Astrocyte (in vitro differentiated cells and primary cell): ENCODE measurements at places on chromosomes 2 and 18. TPM values are rescaled to one million over a fixed set of nuclear protein-coding genes. Genes with fewer than 3 reads are reported as not detected.

- DNase-seq, result no peak
These were observed 9.4 kb downstream of the BCL11A start for GRCh38 chr2:60544062-60544461.

DNA sequence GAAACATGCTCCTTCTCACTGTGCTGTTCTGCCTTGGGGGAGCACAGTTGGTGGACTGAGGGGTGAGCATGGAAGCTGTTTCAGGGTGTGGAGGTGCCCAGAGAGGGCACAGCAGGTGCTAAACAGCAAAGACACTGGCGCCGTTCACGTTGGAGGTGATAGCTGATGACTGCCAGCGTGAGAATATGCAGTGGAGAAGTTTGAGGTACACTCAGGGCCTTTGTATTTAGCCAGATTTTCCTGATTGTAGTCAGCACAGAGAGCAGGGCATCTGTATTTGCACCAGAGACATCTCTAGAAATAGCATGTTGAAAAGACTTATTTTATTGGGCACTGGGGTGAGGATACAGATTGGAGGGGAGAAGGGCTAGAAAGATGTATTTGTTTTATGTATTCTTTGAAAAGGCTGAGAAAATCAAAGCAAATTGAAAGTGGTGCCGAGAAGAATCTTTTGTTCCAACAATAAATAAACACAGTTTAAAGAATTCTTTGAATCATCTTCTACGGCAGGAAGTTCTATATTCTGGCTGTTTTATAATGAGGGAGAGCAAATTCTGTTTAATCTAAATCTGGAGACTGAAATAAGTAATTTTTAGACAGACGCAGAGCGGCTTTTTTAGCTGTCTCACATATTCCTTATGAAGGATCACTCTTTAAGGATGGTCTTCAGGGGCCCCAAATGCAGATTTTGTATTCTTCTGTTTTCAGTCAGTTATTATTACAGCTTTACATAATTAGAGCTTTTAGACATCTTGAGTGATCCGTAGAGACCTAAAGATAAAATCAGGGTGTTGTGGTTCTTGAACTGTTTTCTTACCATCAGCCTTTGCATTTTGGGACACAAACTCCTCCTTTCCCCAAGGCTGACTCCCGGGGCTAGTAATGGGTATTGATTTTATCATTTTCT is 7.1 kb downstream of the ZNF532 start:
- no peak for DNase-seq

LAMA3 gene
- 0.50 and 0.86 TPM in 2 replicates for total RNA-seq

TNFAIP6 gene
- total RNA-seq, result 0.75 and 1.4 TPM in 2 replicates

DNA sequence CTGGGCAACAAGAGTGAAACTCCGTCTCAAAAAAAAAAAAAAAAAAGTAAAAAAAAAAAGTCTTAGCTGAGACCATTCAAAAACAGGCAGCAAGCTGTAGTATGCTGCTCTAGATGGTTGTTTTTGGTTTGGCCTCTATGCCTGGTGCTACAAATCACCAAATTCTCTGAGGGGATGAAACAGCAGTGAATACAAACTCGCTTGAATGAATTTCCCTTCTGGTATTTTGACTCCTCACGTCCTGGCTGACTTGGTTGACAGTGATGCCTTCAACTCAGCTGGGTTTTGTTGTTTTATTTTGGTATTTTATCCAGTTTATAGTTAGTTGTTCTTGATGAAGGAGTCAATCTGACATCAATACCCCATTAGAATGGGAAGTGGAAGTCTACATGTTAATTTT is 3.3 kb upstream of the TCF7L1 start:
- no peak for DNase-seq

- DNase-seq, result no peak
These were observed 502 bp downstream of the EPAS1 start for GRCh38 chr2:46297546-46298271.

DNA sequence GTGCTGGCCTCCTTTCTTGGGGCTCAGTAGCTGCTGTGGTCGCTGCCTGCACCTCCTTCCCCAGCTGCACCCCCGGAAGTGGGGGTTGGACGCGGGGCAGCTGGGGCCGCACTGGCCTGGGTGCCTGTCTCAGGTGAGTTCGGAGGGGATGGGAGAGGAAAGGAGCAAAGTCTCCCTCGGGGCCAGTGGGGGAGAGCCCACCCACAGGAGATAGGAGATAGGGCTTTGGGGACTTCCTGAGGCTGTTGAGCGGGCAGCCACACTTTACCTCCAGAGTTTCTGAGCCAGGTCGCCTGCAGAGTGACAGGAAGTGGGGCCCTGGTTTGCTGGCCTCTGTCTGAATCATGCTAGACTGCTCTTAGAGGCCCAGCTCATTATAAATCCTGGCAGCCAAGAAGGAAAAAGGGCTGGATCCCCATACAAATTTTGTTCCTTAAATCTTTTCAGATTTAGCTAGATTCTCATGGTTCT is 8.1 kb downstream of the MBP start:
- DNase-seq, result no peak

DNA sequence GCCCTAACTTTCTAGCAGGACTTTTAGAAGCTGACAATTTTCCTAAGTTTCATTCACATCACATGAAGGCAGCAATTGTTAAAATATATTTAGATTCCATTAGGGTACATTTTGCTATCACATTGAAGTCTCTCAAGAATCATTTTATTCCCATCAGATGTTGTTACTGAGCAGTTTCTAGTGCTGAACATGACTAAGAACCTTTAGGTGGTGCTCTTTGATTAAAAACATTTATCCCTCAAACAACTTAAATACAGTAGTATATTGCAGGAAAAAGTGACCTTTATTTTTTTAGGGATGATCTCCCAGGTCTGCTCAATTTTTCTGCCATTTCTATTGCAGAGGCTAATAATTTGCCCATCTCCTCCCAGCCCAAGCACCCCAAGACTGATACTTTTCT is 22.9 kb upstream of the NARS1 start:
- no peak for DNase-seq

DNA sequence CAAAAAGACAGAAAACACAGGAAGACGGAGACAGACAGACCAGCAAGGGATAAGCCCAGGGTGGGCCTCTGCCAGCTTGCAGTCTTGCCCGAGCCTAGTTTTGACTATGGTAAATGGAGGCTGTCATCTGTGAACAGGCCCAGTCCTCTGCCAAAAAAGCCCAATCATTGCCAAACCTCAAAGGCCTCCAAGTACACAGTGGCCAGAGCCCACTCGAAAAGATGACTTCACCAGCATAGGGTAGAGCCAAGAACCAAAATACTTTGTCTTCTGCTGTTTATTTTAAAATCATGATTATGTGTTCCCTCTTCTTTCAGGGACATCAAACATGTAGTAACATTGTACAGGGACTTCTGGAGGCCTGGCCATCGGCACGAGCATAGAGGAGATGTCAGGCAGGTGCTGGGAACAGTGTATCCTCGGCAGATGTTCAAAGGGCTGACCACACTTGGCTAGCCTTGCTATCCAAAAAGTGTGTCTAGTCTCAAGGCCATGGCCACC is 66.0 kb downstream of the TTC32 start:
- peak; percentile 68 for DNase-seq

DNA sequence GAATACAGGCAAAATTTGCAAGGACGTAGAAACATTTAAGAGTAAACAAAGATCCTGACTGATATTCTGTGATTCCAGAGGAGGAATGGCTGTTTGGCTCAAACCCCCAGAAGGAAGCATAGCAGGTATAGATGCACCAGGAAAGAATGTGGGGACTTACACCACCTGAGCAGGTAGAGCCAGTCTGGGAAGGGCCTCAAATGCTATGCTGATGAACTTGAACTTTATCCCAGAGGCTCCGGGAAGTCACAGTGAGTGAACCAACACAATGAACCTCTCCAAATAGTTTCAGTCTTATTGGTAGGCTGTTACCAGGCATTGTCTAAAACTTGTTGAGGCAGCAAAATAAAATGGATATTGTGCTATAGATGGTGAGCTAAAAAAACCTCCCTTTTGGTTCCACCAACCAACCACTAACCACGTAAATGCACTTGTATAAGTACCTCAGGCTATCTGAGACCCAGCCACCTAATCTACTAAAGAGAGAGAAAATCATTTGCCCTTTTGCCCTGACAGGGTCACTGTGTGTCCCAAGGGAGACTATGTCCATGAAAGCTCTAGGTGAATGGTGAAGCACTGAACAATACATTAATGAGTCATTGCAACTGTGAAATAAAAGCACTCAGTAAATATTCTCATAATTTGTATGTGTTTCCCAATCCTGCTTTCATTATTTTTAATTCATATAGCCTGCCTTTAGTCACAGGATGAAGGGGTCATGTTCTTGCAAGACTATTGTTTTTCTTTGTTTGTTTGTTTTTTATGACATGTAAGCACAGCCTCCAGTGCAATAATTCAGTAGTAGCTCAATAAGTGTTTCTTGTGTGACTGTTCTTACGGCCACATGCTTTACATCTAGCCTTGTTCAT is 911.6 kb downstream of the EPHA4 start:
- no peak for DNase-seq

DNA sequence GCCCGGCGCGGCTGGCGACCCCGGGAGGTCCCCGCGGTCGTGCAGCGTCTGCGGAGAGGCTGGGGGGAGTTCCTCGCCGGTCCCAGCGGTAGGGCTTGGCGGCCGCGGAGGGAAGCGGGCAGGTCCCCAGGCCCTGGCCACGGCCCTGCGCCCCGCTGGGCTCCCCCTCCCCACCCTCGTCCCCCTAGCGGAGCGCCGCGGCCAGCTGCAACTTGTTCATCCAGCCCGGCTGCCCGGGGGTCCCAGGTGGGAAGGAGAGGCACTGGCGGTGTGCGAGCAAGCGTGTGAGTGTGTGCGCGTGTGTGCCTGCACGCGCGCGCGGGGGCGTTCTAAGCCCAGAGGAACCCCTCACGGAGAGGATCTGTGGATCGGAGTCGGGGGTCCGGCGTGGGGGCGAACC is 1.3 kb downstream of the PTPRM start:
- peak; percentile 25 for DNase-seq

STEAP3 gene
- 38.8 and 43.1 TPM in 2 replicates for total RNA-seq

MEP1B gene
- total RNA-seq, result not detected in 2 replicates

- no peak for DNase-seq
These were observed 368.7 kb downstream of the ZNF516 start for GRCh38 chr18:76126327-76126726.

DNA sequence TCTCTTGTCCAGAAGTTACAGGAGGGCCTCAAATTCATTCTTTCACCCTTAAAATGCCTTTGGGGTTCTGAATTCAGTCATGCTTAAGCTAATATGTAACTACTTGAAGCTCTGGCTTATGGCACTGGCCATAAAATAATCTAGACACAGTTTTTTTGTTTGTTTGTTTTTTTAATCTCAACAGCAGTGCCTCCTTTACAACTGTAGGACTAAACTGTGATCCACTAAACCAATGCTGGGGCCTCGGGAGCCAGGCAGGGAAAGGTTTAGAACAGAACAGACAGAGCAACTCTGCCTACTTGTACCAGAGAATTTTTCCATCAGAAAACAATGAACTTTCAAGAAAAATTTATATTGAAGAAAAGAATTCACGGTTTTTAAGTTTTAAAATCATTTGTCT is 1.7 kb downstream of the STAM2 start:
- no peak for DNase-seq

DNA sequence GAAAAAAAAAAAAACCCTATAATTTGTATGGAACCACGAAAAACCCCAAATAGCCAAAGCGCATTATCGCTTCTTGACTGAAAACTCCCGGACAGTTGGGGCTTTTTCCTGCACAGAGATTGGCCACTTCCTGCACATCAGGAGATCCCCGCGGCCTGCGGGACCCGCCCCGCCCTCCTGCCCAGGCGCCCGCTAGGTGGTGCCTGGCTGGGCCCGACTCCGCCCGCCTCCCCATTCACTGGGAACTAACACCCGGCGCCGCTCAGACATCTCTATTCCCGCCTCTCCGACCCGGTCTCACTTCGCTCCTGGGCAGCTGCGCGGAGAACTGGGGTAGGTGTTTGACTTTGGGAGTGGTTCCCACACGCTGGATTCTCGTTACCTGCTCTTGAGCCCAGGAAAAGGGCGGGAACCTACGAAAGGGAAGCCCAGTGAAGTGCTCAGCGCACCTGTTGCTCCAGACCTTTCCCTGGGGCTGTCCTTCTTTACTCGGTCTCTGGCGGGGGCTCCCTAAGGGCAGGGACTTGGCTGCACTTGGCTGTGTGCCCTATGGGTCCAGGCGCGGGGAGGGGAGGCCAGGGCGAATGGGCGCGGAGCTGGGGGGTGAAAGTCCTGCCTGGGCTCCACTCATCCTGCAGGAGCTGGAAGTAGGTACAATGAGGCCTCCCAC is at the start of gene HMSD:
TSS of gene HMSD (plus strand) at position 234 of the 670 bp plus-strand sequence. CDS start 4,155 bp downstream, outside the sequence.
- peak; percentile 26 for DNase-seq

ZNF804A gene
- 0.22 and 0.32 TPM in 2 replicates for total RNA-seq

- peak; percentile 63 for DNase-seq
These were observed 2.1 kb upstream of the SPIRE1 start for GRCh38 chr18:12659904-12660605.

STPG4 gene
- total RNA-seq, result 0.55 and 0.64 TPM in 2 replicates

DNA sequence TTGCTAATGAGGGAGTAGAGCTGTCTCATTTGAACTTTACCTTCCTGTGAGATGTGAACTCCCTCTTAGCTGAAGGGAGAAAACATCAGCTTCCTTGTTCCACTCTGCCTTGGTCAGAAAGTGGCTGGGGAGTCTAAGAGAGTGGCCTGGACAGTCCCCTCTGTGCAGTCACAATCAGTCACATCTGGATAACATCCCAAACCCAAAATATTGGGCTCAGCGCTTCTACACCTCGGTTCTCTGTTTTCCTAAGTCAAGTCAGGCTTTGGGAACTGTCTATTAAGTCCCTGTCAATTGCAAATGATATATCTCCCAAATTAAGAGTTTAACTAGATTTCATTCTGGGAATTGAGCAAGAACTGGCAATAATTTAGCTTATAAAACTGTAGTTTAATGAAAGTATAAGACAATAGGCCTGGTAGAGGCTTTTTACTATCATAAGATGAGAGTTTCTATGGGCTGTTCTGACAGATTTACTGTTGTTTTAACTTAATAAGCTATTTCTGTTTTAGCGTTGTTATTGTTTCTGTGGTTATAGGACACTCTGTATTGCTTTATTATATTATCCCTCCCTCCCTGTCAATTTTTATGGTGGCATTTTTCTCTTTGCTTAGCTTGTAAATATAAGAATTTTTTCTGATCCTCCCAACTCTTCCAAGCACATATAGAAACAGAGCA is 135.1 kb upstream of the LHCGR start:
- no peak for DNase-seq

ACVR1C gene
- total RNA-seq, result 0.62 and 0.95 TPM in 2 replicates

DNA sequence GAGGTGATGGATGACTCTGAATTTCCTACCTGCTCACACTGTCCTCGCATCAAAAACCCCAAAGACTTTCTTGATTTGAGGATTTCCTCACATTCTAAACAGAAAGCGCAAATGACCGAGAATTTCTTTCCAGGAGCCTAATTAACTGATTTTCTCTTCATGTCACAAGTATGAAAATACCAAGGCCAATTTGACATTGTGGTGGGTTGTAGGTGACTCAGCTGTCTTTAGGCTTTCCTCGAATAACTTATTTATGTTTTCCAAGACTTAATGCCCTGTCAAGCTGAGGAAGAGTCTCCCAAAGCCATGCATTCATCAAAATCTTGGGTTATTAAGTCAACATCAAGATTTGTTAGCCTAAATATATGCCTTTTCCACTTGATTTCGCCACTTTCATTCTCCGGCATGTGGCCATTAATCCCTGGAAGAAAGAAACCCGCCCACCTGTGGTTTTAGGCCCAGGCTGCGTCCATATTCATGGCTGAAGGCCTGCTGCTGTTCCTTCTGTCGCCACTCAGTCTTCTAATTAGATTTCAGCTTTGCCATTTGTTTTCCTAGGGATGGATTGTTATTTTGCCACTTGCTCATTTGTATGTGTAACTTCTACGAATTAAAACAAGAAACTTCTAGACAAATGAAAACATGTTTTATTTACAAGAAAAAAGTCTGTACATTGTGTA is 84.9 kb downstream of the ST6GAL2 start:
- no peak for DNase-seq

- DNase-seq, result no peak
These were observed 36.1 kb downstream of the POMC start for GRCh38 chr2:25132299-25132635.

ANKAR gene
- 3.1 and 3.6 TPM in 2 replicates for total RNA-seq
